ENCODE measurements at places on chromosomes 12 and 14. TPM values are rescaled to one million over a fixed set of nuclear protein-coding genes. Genes with fewer than 3 reads are reported as not detected.
A peak's percentile ranks its signal among the peaks of the same experiment; 100 is the strongest.

SNAPC1 gene
- 11.2 TPM for total RNA-seq

GRCh38 chr12:14968478-14968877 lies 4.4 kb upstream of the PDE6H start:
- DNase-seq = no peak

YAF2 gene
- 34.4 TPM for total RNA-seq

- DNase-seq = no peak
Observed at GRCh38 chr12:53399896-53400295, 19.9 kb downstream of the SP1 start.

DNA sequence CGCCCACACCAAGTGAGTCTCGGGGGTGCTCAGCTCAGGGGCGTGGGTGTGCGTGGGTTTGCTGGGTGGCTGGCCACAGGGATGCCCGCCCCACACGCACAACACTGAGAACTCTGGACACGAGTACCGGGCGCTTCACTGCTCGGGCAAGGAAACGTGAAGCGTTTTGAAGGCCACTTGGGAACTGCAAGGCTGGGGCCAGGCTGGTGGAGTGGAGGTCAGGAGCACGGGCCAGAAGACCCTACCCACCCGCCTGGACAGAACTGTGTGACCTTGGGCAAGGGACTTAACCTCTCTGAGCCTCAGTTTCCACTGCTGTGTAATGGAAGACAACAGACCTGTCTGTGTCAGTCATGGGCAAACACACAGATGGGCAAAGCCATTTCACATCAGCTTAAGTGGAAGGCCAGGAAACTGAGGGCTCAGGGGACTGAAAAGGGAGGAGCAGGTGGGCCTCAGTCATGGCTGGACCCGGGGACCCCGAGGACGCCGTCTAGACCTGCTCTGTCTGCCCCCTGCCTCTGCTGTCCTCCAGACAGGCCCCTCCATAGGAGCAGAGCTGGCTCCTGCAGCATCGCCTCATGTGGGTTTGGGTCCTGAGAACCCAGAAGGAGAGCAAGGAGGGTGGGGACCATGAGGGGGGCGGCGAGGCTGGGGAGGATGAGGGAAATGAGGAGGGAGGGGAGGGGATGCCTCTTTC lies 52.5 kb downstream of the ADGRD1 start:
- no peak for DNase-seq

FAM90A1 gene
- 0.32 TPM for total RNA-seq

DNA sequence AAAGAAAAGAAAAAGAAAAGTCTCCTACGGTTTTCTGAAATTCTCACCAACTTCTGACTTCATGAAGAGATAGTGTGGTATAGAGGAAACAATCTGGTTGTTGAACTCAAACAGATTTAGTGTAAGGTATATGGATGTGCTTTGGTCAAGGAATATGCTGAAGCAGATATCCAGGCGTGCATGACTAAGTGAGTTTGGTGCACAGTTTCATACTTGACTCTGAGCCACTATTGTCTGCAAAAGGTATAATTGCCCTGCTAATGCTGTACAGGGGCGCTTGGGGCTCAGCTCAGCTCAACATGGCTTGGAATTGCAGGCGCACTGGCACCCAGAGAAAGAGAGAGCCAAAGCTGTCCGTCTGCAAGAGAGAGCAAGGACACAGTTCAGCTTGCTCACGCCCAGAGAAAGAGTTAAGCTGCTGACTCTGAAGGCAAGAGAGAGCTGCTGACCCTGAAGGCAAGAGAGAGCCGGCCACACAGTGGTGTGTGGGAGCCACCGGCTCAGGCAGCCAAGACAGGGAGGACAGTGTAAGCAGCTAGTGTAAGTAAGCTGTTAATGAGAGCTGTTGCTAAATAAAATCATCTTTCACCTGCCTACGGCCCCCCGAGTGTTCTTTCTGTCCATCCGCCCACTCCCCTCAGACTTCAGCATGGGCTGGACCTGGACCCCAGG lies 66.4 kb upstream of the SLC38A4 start:
- no peak for DNase-seq

DNA sequence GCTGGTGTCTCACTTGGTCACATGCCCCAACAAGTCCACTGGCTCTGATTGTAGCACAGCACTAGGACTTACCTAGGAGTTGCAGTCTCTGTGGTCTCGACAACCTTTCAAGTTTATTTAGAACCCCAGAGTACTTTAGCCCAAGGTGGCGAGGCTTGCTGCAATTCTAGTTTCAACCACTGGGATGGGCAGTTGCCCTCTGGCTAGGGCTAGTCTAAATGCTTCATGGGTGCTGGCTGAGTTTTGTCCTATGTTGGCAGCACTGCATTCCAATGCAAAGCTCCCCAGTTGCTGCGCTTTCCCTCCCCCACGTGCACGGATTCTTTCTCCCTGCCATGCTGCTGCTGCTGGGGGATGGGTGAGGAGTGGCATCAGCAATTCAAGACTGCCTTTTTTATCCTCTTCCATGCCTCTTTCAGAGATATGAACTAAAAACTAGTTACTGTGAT lies 207.9 kb downstream of the SYNE2 start:
- DNase-seq = peak; percentile 36

- DNase-seq = no peak
Observed at GRCh38 chr14:104872469-104873341, 7.6 kb downstream of the CEP170B start.

DNA sequence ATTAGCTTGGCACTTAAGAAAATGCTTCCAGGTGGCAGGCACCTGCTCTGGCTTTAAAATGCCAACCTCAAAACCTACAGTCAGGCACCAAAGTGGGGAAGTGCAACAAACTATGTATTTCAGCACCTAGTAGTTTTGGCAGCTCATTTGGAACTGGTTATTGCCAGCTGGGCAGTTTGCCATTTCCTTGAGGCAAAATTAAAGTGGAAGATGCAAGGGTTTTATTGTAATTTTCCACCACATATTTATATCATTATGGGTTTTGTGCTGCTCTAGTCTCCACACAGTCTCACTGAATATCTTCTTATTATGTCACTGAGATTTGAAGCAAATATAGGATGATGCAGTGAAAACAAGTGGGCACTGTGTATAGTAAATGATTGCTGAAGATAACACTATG lies 117.0 kb downstream of the PRKD1 start:
- no peak for DNase-seq

DNA sequence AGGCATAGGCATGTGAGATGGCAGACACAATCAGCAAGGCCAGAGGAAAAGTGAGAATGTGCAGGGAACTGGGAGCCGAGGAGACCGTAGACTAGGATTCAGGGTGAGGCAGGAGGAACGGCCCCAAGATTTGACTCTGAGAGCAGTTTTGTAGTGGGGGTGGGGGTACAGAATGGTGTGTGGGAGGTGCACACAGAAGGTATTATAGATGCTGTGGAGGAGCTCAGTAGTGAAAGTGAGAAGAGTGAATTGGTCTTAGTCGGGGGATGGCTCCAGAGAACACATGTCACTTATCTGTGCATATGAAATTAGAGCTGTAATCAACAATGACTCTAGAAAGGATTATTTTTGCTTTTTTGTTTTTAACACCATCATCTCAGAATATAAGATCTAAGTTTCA lies 11.9 kb downstream of the ZNF664 start:
- no peak for DNase-seq

DNA sequence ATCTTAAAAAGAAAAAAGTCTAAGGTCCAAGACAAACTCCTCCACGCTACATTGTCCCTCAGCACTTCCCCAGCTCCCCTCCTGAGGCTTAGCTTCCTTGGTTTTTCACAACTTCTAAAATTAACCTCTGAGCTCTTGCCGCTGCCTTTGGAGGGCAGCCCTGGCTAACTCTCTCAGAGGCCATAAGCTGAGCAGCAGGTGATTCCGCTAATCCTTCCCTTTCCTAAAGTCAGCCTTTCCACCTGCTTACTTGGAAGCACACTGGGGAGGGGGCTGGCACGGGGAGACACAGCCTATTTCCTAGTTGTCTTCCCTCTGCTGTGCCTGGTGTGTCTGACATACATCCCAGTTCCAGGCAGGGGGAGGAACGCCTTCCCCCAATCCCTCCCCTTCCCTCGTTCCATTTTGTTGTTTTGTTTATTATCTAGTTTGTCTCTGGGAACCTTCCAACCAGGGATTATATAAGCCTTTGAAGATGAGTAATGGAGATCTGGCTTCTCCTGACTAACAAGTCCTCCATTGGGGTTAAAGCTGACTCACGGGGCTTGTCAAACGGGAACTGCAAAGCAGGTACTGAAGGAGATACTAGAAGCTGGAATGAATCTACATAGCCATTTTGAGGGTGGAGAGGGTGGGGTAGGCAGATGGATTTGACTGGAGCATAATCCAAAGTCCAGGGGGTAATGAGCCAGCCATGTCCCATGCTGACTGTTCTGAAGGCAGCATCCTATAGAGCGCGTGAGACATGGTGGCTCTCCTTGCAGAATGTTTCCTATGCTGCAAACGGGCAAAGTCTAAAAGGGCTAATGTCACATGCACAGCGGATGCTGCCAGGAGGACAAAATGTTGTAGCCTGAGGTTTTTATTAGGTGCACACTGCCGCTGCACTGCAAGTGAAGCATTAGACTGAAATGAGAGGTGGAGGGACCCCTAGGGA lies 230.8 kb downstream of the FOXN3 start:
- DNase-seq = no peak

- DNase-seq = no peak
Observed at GRCh38 chr14:80770114-80770908, 171.2 kb downstream of the CEP128 start.
